Stimulated activated CD8-positive, alpha-beta memory T cell treated with anti-CD3 and anti-CD28 coated beads, Interleukin-12 subunit alpha, Interleukin-12 subunit beta, amount 100 ng/mL, for 4 hours (primary cell): ENCODE measurements at places on chromosomes 2 and 18.

GRCh38 chr2:88002359-88002707, 14.0 kb downstream of the RNU2-63P start:
- DNase-seq: no peak

DNA sequence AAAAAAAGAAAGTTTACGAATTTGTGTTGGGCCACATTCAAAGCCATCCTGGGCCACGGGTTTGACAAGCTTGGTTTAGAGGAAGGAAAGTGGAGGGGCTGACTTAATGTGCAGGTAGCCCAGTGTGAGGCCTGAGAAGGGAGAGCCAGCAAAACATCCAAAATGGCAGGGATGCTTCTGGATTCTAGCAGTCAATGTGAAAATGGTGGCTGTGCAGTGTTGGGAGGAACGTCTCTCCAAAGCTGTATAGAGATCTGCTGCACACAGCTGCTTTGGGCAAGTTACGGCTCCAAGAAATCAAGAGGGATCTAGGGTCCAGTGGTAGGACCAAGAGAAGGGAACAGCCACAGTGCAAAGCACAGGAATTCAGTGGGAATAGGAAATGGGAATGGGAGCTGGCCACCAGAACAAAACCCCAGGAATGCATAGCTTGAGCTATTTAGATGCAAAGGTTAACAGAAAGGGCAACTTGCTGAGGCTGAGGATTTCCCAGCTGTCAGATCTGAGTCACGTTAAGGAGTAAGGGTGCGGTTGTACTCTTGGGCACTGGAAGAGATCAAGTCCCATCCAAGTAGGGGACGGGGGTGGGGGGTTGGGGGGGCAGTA, 70.6 kb downstream of the B3GNT2 start:
- DNase-seq: no peak

GRCh38 chr18:77433076-77433475, 183.4 kb downstream of the GALR1 start:
- DNase-seq: no peak

GRCh38 chr2:191515551-191515950, 162.4 kb upstream of the NABP1 start:
- DNase-seq: no peak

DNA sequence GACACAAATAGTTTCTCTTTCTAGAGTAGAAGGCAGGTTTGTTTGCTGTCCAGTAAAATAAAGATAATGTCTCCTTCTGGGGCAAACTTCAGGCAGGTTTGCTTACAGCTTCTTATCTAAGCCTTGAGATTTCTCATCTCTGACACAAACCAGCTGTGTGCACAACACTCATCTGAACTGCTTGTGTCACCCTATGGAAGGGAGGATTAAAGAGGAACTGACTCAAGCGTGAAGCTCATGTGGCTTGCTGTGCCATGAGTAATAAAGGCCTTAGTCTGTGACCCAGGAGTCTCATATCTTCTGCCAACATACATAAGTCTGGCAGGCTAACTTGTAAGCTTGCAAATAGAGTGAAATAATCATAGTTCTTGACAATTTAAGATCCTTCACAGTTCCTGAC, 24.2 kb upstream of the CPO start:
- no peak for DNase-seq

GRCh38 chr2:126661702-126662500, 5.9 kb downstream of the GYPC start:
- DNase-seq: no peak

DNA sequence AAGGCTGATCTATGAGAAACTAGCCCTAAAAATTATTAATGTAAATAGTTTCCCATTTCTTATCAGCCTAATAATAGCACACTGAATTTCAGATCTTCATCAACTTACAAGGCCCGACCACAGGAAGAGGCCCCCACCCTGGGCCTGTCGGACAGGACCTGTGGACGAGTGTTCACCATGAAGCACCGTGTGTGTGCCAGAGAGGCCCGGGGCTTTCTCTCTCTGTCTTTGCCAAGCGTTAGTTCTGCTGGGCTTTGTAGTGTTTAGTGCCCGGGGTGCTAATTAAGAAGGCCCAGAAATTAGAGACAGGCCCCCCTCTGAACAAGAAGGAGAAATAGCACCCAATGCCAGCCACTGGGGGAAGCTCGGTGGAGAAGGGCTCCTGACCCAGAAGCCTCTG, 265.7 kb downstream of the TWIST2 start:
- no peak for DNase-seq

DNA sequence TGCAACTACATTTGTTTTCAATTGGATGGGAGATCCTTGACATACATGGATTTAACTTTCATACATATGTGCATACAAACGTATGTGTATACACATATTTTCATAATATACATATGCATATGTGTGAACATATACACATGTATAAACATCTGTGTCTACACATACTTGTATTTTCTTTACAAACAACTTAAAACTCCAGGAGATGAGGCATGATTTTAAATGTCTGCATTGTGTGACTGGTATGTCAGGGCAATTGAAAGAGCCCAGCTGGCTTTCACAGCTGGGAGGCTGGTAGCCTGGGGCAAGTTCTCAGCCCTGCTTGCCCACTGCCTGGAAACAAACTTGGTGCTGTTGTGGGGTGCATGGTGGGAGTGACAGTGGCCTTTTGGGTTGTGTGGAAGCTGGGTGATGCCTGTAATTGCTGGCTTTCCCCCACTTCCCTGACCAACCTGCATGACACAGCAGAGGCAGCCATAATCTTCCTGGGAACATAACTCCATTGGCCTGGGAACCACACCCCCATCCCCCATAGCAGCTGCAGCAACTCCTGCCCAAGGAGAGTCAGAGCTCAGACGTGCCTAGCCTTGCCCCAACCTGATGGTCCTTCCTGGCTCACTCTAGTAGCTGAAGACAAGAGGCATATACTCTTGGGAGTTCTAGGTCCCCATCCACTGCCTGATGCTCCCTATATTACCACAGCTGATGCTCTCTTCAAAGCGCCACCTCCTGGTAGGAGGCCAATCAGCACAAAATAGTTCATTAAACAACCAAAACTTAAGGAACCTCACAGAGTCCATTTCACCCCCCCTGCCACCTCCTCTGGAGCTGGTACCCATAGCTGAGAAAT, 158.3 kb downstream of the CERS6 start:
- DNase-seq: no peak

DNA sequence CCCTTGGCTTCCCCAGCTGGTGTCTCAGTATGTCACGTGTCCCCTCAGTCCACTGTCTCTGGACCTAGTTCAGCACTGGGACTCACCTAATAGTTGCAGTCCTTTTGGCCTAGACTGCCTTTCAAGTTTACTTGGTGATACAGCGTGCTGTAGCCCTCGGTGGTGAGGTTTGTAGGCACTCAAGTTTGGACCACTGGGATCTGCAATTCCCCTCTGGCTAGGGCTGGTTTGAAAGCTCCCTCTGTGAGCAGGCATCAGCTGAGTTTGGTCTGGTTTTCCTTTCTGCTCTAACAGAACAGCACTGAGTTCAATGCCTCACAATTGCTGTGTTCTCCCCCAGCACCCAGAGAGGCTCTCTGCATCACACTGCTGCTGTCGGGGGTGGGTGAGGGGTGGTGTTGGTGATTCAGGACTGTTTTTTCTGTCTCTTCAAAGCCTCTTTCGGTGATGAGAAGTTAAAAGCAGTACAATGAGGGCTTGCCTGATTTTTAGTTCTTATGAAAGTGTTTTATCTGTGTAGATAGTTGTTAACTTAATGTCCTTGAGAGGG, 494.2 kb downstream of the TDRD15 start:
- no peak for DNase-seq

- no peak for DNase-seq
Measured at GRCh38 chr2:241924069-241924908, 54.8 kb downstream of the RTP5 start.

DNA sequence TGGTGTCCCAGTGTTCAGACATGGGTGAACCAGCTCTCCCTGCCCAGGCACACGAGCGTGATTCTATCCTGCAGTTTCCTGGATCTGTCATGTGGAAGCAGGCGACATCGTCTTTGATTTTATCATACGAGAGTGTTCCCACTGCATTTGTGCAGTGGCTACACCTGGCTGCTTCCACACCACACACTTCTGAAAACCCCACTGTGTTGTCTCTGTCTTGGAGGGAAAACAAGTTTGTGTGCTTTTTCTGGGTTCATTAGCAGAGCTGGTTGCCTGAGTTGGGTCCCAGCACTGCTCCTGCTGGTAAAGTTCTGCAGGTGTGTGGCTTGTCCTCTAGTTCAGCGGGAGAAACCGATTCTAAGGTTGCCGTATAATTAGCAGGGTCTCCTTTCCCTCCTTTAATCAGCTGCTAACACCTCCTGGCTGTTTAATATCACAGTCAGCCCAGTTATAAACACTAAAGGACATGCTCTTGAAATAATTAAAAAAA, 58.5 kb upstream of the TWIST2 start:
- DNase-seq: no peak

DNA sequence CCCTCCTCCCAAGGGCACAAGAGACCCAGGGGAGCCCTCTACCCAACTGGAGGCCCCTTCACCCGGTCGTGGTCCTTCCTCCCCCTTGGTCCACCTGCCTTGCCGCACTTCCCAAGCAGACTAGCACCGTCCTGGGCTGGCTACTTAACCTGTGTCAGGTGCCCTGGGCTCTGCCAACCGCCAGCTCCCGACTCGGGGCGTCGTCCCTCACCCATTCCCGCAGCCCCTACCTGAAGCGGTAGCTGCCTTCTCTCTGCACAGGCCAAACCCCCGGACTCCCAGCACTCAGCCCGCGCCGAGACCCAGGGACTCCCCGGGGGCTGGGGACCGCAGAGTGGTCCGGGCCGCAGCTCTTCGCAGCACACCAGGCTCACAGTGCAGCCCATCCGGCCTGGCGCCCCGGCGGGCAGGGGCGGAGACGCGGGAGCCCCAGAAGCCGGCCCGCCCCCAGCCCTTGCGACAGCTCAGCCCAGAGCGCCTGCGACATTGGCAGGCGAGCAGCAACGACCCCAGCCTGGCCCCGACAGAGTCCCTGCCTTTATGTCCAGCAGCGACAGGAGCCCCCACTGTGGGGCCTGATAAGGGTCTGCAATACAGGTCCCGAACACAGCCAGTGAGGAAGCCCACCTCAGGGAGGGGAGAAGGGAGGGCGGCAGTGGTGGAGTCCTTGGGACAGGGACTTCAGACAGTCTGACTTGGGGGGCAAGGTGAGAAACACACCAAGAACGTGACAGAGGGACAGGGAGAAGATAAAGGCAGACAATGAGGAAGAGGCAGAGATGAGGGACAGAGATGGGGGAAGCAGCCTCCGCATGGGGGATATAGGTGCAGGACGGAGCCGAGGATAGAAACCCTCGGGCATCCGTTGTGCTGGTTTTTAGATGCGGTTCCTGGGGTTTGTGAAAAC, 31.0 kb upstream of the TNS1 start:
- no peak for DNase-seq

DNA sequence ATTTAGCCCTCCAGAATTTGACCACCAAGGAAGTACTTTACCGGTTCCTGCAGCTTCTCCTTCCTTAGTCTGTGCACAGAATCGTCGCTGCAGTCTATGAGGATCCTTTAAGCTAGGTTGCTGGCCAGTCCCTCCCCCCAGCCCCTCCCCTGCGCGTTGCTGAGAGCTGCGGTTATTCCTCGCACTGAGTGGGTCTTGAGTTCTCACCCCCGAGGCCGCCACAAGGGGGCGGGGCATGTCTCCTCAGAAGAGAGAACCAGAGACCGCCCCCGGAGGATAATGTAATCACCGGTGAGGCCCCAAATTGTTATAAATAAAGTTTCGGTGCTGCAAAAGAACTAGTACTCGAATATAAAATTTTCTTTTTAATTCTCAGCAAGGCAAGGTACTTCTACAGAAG, 1184.9 kb upstream of the CDH2 start:
- DNase-seq: no peak

- no peak for DNase-seq
Measured at GRCh38 chr18:39966275-39966674, 1988.8 kb upstream of the PIK3C3 start.

- no peak for DNase-seq
Measured at GRCh38 chr2:228378696-228379425, 197.4 kb upstream of the SPHKAP start.

DNA sequence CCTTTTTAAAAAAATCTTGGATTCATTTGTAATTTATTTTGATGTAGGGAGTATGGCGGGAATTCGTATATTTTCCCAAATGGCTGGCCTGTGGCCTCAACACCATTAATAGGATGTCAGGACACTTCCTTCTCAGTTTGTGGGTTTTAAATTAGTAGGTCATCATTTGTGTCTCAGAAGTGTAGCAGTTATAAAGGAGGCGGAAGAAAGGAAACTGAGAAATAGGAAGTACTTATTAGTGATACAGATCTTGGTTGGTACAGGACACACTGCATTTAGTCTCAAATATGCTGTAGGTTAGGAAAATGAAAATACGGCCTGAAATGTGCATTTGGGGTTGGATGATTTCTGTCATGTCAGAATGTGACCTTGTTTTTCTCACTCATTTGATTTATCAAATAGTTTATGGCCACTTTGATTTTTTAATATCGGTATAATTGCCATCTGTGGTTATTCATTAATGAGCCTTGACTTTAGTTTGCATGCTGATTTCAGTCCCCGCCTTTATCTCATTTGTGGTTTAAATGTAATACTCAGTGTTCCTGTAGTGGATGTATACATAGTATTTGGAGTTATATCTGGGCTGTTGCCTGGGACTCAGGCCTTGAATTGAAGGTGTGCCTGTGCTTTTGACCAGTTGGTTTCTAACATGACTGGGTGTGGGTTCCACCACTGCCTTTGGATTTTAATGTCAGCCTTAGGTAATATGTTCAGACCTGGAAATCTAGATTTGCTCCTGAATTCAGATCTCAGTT, 31.4 kb downstream of the ZCCHC2 start:
- DNase-seq: no peak

DNA sequence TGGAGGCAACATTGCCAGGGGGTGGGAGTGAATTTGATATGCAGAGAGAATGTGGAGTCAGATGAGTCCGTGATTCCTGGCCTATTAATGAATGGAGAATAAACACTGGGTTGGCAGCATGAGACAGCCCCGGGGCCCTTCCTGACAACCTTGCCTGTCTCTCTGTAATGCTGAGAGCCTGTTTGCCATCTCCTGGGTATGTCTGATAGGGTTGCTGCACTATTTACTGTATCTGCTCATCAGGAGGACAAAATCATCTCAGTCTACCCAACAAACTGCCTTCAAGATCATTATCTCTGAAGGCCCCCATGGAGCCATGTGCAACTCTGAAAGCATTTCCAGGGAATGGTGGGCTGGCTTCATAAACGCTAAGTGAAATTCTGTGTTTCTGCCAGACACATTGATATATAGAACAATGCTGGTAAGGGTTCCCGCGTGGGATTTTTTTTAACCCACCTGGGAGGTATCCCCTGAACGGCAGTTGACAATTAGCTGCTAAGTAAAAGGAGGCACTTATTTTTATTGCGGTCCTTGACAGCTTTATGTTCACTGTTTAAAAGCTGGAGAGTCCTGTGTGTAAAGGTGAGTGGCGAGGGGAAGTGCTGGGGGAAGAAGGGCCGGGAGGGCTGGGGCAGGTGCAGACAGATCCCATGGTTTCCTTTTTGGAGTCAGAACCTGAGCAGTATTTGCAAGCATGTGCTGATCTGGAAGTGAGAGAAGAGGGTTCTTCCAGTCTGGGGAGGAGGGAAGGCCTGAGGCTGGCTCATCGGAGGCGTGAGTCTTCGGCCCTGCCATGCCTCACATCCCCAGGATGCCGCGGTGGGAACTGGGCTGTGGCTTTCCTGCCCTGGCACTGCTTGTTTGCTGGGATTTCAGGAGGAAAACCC, 64.8 kb downstream of the ARHGAP25 start:
- no peak for DNase-seq
